Left ventricle myocardium inferior (tissue), 1 donor: ENCODE measurements at places on chromosomes 13 and 19.

GRCh38 chr13:25069236-25069635 lies 26.7 kb upstream of the PABPC3 start:
- no peak for DNase-seq

DNA sequence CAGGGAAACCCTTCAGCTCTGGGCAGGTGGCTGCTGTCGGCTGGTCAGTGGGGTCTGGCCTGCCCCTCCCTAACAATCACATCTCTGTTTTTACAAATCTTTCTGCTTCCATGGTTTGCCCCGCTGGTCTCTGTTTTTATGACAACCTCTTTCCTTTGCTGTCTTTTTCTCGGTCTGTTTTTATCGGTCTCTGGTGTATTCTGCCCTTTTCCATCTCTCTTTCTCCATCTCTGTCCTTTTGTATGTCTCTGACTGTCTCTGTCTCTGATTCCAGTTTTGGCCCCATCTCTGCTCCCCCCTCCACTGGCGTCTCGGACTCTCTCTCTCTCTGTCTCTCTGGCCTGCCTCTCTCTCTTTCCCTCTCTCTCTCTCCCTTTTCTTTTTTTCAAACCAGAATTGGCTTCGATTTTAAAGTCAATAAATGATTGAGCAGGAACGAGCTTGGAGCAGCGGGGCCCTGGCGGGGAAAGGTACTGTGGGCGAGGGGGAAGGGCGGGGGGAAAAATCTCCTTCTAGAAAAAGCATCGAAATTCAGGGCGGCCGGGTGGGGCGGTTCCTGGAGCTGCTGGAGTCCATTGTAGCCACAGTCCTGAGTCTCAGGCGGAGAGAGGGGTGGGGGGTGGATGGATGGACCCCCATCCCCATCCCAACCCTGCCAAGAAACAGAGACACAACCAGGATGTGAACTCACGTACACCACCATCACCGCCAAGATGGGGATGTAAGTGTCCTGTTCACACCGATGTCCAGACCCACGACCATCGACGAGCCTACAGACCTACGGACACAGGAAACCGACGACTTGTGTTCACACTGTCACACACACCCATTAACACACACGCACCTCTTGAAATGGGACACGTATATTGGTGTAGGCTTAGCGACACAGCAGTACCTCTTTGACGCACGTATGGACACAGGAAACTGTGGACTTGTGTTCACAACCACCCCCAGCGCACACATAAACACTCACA lies 3.0 kb downstream of the NFIX start:
- DNase-seq = no peak

GRCh38 chr19:57814505-57815246 lies at the start of gene ZNF552:
Gene ZNF552 (minus strand): TSS chr19:57814913. CDS start chr19:57814743, 170 bp downstream.
- DNase-seq = peak; percentile 82

DNA sequence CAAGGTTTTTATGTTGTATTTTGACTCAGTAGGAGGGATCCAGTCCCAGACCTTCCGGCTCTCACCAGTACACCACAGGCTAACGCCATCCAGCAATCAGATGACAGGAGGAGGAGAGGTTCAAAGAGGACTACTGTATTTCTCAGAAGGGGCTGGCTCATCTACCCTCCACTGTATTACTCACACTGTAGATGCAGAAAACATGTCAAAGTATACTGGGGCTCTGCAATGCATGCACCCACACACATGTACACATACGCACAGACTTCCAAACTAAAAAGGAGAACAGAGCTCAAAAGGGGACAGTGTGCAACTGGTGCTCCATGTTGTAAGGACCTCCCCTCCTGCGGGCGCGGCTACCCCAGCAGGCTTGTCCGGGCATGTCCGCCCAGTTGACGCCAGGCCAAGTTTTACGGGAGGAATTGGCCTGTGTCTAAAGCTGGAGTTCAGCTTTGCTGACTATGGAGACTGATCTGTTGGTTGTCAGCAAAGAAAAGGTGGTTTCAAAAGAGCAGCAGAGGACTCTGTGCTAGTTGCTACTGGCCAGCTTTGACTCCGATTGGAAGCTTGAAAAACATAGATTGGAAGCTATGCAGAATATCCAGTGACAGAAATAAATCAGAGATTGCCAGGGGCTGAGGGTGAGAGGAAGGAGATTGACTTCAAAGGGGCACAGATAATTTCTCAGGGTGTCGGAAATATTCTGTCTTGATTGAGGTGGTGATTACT lies 314.2 kb downstream of the DLEU7 start:
- peak; percentile 89 for DNase-seq

- DNase-seq = peak; percentile 27
Measured at GRCh38 chr19:50415661-50416033, 3.1 kb upstream of the SPIB start.

- DNase-seq = no peak
Measured at GRCh38 chr13:26985285-26985878, 186.2 kb downstream of the USP12 start.

DNA sequence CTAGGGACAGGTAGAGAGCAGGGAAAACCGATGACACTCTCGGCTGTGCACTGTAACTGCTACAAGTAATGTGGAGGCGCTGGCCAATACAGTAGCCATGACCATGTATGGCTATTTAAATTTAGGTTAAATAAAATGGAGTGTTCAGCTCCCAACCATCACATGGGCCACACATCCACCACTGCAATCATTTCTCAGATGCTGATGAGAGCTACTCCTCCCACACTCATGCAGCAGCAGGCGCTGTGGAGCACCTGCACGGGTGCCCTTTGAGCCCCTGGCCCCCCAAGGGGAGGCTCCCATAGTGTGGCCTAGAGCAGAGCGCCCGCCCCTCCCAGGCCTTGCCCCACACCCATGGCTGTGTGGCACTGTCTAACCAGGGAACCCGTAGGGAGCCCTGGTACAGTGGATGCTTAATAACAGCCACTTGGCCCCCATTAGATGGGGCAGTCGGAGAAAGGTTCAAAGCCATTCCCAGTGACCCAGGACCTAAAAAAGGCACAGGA lies 6.0 kb downstream of the ACP4 start:
- no peak for DNase-seq
